ENCODE measurements at places on chromosomes 12 and 14.

GRCh38 chr12:3564411-3564810, 73.4 kb downstream of the PRMT8 start:
- no peak for DNase-seq

GRCh38 chr12:106753526-106753925, 21.0 kb upstream of the RIC8B start:
- DNase-seq, result no peak

GRCh38 chr14:104105071-104105821, 19.7 kb downstream of the ASPG start:
- DNase-seq, result no peak

GRCh38 chr12:130620281-130620680, 95.8 kb downstream of the RIMBP2 start:
- no peak for DNase-seq

DNA sequence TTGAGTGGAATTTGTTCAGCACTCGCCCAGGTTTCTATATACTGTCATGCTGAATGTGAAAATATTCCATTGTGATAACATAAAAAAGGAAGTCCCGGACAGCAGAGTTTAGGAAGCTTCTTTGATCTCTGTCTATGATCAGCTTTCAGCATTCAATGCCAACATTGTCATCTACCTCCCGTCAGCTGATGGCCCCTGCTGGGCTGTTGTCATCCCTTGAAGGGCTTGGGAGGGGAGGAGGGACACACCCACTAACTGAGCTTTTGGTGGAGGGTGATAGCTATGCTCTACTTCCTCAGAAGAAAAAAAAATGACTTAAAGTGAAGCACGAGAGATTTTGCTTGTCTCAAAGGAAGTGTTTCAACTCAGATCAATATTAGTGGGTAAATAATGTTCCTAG, 4.7 kb upstream of the KRT77 start:
- DNase-seq, result no peak

- no peak for DNase-seq
These were observed 68.3 kb downstream of the DERA start for GRCh38 chr12:15979096-15980092.

DNA sequence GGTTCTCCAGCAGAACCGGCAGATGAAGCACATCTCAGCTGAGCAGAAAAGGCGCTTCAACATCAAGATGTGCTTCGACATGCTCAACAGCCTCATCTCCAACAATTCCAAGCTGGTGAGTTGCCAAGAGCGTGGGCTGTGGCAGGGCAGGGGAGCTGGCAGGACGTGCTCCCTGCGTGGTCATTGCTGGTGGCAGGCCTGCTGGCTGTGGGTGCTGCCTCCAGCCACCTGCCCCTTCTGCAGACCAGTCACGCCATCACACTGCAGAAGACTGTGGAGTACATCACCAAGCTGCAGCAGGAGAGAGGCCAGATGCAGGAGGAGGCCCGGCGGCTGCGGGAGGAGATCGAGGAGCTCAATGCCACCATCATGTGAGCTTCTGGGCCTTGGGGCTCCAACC, 35.8 kb downstream of the IL31 start:
- no peak for DNase-seq

- DNase-seq, result no peak
These were observed 4.6 kb upstream of the SBNO1 start for GRCh38 chr12:123369229-123369628.

GRCh38 chr14:81453166-81453766, 53.1 kb upstream of the STON2 start:
- no peak for DNase-seq

DNA sequence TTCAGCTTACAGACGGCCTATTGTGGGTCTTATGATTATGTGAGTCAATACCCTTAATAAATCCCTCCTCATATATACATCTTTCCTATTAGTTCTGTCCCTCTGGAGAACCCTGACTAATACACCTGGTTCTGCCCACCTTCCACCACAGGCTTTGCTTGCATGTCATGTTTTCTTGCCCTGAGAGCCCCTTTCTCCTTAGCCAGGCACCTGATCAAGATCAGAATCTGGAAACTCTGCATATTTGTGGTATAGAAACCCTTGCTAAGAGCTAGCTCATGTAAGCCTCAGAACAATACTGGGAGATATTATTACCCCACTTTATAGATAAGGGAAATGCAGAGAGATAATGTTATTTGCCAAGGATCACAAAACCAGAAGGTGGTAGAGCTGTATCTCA, 52.9 kb upstream of the JDP2 start:
- no peak for DNase-seq

DNA sequence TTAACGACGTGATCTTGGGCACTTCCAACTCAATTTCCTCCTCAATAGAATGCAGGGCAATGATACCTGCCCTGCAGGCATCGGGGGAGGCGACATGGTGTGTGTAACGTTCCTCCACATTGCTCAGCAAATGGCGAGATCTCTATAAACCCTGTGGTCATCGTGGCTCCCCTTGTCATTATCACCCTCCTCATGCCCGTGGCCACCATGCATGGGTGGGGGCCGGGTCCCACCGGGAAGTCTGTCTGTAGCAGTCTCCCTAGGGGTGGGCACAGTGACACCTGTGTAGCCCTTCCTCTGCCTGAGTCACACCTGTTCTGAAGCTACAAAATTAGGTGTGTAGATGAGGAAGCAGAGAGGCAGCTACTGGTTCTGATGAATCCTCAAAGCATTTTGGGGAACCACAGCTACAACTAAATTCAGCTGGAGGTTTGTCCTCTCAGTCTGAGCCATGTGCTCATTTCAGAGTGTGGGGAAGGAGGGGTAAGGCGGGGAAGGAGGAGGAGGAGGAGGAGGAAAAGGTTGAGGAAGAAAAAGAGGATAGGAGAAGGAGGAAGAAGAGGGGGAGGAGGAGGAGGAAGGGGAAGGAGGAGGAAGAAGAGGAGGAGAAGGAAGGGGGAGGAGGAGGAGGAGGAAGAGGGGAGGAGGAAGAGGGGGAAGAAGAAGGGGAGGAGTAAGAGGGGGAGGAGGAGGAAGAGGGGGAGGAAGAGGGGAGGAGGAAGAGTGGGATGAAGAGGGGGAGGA, 11.0 kb upstream of the CACNA2D4 start:
- DNase-seq, result no peak

DNA sequence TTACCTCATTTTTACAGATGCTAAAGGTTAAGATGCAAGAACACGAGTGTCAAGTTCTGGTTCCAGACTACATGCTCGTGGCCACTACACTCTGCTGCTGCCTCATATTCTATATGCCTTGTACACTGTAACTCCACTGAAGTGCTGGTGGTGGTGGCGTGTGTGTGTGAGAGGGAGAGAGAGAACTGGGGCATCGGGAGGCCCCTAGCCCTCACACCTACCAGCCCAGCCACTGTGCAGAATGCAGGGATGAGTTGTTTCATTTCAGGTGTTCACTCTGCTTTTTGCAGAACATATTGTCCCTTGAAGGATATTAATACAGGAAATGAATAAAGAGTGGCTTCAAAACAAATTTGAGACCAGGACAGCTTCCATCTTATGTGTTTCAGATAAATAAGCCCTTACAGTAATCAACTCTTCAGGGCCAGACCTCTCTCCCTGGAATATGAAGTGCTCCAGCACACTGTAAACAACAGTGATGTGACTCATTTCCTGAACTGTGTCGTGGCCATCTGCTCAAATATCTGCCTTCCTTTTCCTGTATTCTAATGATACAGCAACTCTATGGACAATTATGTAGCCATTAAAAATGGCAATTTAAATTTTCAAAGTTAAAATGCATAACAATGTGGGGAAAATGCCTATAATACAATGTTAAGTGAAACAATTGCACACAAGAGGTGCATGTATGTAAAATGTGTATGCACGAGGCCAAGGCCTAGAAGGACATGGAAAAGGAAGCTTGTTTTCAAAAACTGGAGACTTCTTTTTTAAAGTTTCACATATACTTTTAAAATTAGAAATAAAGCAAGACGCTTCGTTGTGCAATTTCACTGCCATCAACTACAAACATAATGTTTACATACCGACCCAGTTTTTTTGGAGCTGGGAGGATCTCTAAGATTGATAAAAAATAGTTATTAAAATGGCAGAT, 215.4 kb downstream of the PELI2 start:
- no peak for DNase-seq
